ENCODE measurements at places on chromosomes 4 and X.

GRCh38 chr4:97144199-97144598, 999.1 kb downstream of the STPG2 start:
- DNase-seq, result no peak

DNA sequence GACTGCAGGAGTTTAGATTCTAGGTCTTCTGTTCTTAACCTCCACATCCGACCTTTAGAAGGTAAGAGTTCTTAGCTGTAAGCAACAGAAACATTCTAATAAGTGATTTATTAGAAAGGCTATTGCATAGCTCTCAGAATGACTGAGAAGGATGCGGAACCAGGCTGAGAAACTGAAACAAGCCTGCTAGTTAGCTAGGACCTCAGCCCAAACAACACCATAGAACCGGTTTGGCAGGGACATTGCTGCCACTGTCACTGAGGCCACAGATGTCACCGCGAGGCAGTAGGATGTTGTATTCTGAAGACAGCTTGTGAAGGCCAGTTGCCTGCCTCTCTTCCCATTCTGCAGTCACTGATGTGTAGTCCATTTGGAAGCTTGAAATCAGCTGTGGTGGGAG, 160.0 kb upstream of the ARX start:
- DNase-seq, result no peak

DNA sequence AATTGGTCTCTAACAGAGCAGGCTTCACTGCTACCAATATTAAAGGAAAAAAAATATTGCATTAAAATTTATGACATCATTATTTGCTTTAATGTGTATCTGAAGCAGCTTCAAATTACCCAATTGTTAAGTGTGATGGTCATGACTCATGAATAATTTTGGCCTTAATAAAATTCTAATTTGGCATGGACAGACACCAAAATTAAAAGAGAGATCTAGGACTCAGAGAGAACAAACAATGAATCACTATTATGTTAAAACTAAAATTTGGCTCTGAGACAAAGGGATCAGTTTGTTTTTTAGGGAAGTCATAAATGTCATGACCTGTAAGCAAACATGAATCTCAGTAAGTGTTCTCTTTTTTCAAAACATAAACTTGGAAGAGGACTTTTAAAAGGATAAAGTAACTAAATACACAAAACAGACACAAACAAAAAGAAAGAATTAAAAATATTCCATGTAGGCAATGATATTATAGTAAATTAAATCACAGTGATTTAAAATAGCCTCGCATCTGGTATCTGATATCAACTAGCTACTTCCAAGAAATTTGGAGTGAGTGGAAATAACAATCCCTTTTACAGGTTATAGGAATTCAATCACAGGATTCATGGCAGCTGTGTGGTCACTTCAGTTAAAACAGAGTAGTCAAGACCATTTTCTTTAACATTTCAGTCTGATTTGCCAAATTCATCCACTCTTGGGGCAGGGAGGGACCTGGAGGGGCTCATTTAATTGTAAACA, 11.6 kb downstream of the VEGFC start:
- no peak for DNase-seq

DNA sequence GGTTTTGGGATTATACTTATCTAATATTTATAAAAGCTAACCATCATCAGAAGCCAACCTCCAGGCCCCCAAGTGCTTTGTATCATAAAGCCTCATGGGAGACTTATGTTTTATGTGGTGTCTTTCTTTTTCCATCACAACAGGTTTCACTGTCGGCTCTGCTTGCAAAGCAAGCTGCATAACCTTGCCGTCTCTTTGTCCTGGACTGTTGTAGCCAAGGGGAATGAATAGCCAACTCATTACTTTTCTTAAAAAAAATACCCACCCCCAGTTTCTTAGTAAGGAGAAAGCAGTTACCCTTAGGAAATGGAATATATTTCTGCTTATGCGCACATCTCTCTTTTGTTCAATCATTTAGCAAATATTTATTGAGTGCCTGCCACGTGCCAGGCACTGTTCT, 40.7 kb downstream of the FAM184B start:
- no peak for DNase-seq

- peak; percentile 28 for DNase-seq
Measured at GRCh38 chrX:135505351-135505750, 15.1 kb upstream of the INTS6L start.

- no peak for DNase-seq
Measured at GRCh38 chr4:179196511-179196910, 1754.3 kb upstream of the AGA start.

DNA sequence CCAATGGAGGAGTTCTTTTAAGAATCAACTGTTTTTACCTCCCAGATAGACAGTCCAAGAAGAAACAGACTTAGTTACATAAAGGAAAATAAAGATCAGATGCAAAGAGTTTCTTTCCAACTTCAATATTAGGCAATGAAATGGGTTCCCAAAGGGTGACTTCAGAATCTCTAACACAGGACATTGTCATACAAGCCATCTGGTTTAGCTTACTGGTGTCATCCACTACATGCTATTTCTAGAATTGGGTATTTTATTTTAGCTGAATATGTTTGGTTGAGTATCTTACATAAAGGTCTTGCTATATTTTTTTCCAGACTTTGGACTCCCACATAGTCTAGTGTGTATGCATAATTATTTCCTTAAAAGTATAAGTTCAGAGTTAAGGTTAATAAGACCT, 162.1 kb upstream of the SLC7A11 start:
- no peak for DNase-seq

DNA sequence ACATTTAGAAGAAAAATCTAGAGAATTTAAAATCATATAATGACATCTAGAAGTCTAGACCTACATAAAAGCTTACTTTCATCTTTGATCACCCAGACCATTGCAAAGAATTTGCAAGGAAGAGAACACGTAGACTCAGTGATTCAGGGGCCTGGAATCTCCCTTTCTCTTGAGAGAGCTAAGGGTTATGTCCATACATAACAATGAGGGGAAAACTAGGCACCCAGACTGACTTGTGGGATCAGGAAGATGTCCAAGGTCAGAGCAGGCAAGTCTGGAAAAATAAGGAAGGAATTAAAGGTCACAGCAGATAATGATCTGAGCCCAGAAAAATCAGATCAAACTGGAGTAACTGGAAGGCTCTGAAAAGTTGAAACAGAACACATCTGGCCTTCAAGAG, 198.4 kb upstream of the SFRP2 start:
- no peak for DNase-seq

DNA sequence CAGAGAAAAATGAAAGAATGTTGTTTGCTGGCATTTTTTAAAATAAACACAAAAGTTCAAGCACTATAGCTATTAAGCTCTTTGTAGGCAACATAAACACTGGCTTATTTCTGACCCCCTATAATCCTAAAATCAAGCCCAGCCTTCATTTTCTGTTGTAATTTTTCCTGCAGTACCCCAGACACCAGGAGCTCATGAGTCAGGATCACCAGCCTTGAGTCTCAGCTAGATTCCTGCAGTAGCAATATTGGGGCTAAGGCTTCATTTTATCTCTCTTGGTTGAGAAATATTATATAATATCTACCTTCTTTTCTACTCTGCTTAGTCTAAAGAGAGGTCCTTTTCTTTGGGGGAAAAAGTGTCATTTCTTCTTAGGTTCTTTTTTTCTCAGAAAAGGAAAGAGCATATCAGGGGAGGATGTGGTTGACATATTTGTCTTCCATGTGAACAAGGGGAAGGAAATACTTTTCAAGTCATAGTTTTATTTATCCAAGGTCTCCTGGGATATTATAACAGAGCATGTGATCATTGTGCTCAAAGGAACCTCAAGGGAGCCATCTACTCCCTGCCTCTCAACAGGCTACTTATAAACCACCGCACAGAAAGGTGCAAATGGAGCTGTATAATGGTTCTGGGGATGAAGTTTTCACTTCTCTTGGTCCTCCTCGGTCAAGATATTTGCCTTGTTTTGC, 678.3 kb upstream of the NR3C2 start:
- no peak for DNase-seq

DNA sequence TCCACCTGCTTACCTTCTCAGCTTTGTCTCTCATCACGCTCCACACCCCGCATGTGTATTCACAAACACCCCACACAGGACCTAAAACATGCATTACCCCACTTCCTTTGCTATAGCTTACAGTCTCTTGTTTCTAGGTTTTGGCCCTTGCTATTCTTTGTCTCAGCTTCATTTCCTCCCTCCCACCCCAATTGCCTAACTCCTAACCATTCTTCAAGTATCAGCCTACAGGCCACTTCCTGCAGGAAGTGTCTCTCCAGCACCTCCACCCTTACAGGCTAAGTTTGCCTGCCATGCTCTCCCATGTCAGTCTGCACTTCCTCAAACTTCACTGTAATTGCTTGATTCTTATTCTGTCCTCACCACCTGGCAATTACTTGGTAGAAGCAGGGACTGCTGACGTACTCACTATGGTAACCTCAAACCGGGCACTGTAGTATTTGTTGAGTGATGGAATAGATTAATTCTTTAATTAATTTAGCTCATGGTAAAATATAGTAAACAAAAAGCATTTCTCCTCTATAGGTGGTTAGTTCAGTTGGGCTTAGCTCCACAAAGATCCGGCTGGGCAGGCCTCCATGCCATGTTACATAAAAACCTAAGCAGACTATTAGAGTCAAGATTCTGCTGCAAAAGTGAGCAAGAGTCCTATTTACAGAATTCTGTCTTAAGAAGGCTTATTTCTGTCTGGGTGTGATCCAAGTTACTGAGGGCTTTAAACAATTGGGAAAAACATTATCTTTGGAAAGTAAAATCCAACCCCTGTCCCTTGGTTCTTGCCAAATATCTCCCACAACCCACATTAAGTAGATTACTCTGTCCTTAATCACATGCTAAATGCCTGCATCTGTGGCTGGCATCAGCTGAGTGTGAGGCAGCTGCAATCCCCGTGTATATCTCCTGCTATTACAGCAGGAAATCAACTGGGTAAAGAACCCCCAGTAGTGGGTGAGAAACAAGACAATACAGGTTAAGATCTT, 124.7 kb upstream of the CPEB2 start:
- peak; percentile 13 for DNase-seq

GRCh38 chrX:66053414-66053813, 13.5 kb upstream of the VSIG4 start:
- DNase-seq, result no peak

DNA sequence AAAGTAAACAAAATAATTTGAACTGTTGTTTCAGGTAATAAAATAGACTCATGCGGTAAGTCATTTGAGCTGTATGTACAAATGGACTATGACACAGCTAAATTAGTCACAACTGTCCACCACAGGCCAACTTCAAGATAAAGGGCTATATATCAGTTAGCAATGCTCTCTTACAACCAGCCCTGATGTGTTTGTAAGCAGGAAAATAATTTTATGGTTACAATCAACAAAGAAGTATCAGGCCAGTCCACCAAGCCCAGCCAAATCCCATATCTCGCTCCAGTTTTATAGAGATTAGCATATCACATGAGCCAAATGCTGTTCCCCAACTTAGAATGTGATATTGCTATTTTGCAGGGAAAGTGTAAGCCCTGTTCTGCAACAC, 511 bp upstream of the DUSP21 start:
- no peak for DNase-seq

DNA sequence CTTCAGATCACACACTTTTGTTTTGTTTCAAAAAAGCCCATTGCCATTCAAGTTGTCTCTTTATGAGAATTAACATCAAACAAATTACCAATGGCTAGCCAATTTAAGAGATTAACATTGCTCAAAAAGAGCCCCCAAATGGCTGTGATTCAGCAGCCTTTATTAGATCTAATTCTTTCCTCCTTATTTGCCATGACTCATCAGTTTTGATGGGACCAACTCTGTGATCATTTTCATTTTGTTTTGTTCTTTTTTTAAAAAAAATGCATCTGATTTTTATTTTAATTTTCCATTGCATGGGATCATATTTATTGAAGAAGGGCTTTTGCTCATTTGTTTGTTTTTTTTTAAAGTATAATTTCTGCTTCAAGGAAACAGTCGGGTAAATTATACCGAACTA, 161.6 kb upstream of the FRMPD4 start:
- DNase-seq, result no peak

GRCh38 chr4:102061133-102061532, 270.6 kb downstream of the BANK1 start:
- DNase-seq, result no peak

GRCh38 chr4:26337612-26338011, 16.8 kb downstream of the RBPJ start:
- no peak for DNase-seq

DNA sequence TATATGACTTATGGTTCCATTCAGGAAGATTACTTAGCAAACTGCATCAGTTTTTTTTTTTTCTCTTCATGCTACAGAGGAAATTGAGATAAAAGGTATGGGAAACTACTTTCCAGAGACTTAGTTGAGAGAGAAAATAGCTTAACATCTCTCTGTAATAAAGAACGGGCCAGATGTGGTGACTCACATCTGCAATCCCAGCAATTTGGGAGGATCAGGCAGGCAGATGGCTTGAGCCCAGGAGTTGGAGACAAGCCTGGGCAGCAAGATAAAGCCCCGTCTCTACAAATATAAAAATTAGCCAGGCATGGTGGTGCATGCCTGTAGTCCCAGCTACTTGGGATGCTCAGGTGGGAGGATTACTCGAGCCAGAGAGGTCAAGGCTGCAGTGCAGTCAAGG, 271.2 kb upstream of the TENM3 start:
- DNase-seq, result no peak

DNA sequence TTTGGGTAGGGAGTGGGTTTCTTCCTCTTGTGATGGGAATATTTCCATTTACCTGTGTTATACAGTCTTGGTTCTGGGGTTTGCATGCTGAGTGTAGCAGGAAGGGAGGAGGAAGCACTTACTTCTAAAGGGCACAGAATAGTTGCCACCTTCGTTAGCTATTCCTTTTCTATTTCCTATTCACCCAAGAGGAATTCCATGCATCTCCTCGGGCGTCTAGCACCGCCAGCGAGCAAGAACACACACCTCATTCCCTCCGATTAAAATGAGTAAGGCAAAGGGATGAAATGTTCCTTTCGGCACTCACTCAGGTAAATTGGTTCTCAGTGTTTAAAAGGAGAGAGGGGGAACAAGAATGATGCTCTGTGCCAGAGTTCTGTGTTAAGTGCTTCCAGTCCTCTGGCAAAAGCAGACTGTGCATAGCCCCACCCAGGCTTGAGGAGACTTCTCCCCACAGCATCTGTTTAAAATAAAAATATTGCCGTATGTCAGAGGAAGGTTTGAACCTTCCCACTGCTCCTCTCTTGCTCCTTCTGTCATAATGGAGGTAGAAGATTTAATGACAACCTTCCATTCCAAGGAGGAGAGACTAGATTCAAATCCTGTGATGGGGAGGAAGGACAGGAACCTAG, 351.4 kb downstream of the PTTG2 start:
- DNase-seq, result no peak

DNA sequence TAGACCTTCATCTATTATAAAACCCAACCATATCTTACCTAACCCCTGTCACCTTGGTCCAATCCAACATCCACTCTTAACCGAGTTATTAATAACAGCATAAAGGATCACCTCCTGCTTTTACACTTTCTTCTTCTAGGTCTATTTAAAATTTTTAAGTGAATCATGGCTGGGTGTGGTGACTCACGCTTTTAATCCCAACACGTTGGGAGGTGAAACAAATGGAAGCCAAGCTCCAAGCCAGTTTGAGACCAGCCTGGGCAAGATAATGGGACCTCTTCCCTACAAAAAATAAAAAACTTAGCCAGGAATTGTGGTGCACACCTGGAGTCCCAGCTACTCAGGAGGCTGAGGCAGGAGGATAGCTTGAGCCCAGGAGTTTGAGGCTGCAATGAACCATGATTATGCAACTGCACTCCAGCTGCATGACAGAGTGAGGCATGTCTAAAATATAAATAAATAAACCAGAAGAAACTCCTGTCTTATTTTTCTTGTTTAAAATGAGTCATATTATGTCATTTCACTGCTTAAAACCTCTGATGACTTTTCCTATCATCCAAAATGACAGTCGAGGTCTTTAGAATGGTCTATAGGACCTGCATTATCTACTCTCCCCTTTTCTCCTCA, 188.4 kb downstream of the GASK1B start:
- DNase-seq, result no peak

- DNase-seq, result no peak
Measured at GRCh38 chr4:25532591-25532990, 123.1 kb upstream of the SLC34A2 start.

All from left lung (tissue), 14 donors.